ENCODE measurements at places on chromosomes 7 and 10. TPM values are rescaled to one million over a fixed set of nuclear protein-coding genes. Genes with fewer than 3 reads are reported as not detected.

BRAT1 gene
- total RNA-seq, result 14.6 TPM

GATAD1 gene
- 37.3 TPM for total RNA-seq

RFC2 gene
- 13.2 TPM for total RNA-seq

ZNF727 gene
- not detected for total RNA-seq

MDFIC gene
- total RNA-seq, result 23.3 TPM

ACBD7 gene
- total RNA-seq, result 3.0 TPM

NPC1L1 gene
- total RNA-seq, result not detected

WASL gene
- total RNA-seq, result 21.1 TPM

TMEM225B gene
- 0.77 TPM for total RNA-seq

FRG2B gene
- not detected for total RNA-seq

ODAD2 gene
- total RNA-seq, result 5.6 TPM

Measured in motor neuron (in vitro differentiated cells).